Femur (tissue), 1 donor: ENCODE measurements at places on chromosomes 4 and X.

GRCh38 chrX:20965270-20966044 lies 408.8 kb upstream of the CNKSR2 start:
- DNase-seq, result no peak

DNA sequence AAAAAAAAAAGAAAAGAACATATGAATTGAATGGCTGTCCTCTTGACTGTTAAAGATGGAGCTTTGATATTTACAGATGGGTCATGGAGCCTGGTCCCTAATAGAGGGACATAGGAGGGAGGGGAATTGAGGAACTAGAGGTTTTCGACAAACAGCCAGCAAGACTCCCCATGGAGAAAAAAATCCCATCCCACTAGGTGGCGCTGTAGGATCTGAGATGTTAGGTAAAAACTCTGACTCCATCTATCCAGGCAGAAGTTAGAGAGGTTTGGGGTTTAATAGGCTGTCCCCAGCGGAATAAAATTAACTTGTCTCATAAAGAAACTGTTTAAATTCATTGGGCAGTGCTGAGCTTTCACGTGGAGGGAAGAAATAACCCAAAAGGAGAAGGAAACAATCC lies 45.9 kb downstream of the HMGB2 start:
- DNase-seq, result peak; percentile 36

DNA sequence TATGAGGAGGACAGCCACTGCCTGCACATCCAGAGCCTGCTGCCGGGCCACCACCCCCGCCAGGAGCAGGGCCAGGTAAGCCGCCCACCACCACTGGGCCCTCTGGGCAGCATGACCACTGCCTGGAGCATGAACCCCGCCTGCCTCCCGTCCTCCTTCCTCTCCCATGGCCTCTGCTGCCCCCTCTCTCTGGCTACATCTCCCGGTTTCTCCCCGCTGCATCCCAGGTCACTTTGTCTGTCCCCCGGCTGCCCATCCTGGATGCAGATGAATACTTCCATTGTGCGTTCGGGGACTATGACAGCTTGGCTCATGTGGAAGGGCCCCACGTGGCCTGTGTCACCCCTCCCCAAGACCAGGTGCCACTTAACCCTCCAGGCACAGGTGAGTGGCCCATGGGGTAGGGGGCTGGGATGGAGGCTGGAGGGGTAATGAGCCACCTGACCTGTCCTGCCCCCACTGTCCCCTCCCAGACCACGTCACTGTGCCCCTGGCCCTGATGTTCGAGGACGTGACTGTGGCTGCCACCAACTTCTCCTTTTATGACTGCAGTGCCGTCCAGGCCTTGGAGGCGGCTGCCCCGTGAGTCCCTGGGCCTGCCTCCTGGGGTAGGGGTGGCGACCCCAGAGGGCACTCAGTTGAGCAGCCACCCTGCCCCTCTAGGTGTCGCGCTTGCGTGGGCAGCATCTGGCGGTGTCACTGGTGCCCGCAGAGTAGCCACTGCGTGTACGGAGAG lies 6.0 kb downstream of the PLXNB3 start:
- peak; percentile 16 for DNase-seq

DNA sequence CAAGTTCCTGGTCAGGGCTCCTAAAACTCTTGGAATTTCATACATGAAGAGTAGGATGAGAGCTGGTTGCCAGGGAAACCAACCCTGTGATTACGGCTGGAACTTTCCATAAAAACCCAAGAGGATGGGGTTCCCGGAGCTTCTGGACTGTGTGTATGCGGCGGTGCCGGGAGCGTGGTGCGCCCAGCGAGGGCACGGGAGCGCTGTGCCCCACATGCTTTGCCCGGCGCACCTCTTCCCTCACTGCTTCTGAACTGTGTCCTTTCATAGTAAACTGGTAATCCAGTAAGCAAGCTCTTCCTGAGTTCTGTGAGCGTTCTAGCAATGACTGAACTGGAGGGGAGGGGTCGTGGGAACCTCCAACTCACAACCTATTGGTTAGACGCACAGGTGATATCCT lies 152.6 kb downstream of the AFAP1 start:
- no peak for DNase-seq

DNA sequence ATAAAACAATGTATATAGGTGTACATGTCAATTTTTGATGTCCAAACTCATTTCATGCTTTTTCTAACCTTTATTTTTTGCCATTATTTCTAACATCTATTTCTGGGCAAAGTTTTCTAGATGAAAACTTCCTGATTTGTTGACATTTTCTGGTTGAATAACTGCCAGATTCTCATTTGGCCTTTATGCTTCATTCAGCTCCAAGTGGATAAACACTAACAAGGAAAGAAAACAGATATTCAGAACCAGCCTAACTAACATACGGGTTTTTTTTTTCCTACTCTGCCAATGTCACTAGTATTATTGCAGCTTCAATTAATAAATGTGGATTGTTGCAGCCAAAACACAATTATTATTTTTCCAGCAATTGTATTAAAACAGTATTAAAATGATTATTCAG lies 50.9 kb upstream of the RAP1GDS1 start:
- DNase-seq, result no peak

DNA sequence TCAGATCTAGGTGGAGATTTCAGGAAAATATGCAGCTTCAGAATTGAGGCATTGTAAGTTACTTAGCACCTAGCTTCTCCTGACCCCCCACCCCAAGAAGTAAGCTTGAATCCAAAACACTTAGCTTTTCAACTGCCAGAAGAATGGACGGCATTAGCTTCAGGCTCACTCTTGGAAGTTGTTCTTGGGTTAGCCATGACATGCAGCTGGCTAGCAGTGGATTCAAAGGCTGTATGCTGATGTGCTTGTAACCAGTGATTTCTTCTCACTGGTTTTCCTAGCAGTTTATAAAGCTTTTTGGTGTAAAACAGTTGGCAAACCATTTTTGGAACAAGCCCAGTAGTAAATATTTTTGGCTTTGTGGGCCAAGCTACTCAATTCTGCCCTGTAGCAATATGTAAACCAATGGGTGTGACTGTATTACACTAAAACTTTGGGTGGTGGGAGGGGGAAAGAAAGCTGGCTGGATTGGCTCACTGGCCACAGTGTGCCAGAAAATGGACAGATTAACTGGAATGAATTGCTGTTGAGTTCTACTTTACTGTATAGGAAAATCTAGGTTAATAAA lies 85.6 kb downstream of the SHROOM2 start:
- no peak for DNase-seq

- no peak for DNase-seq
These were observed 3.6 kb downstream of the NOCT start for GRCh38 chr4:139018971-139019758.
